Upper lobe of right lung (tissue), 1 donor: ENCODE measurements at places on chromosomes 6 and 20. TPM values are rescaled to one million over a fixed set of nuclear protein-coding genes. Genes with fewer than 3 reads are reported as not detected.

GRCh38 chr6:165451838-165452237 is 142.4 kb upstream of the C6orf118 start:
- DNase-seq = no peak

DNA sequence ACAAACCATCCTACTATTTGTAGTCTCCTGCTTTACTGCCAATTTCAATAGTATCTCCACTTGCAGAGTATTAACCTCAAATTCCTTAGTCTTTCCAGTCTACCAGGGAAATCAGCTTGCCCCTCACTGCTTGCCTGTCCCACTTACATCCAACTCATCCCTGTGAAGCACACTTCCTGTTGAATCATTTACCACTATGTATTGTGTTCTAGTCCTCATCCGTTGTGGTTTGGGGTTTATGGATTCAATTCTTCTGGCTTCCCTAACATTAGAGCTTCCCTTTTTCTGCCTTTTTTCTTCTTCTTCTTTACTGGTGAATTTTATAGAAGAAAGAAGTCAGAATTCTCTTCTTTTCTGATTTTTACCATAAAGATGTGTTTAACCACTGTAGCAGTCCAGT is 5.1 kb upstream of the TXLNB start:
- no peak for DNase-seq

TNNC2 gene
- total RNA-seq = 0.61 TPM

GRCh38 chr20:50969912-50970311 is 11.3 kb downstream of the MOCS3 start:
- no peak for DNase-seq

DNA sequence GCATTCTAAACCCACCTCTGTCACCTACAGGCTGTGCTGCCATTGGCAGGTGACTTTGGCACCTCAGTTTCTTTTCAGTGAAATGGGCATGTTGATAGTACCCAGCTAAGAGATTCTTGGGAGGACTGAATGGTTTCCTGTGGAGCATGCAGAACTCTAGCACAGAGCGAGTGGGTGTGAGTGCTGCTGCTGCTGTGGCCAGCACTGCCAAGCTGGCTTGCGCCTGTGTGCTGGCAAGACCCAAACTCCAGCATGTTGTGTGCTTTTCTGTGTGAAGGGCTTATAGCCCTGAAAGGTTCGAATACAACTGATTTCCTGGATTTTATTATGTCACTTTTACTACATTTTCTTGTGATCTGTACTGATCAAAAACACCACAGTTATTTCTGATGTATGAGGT is 78.1 kb upstream of the KIF25 start:
- no peak for DNase-seq
